ENCODE measurements at places on chromosomes 6 and 20. TPM values are rescaled to one million over a fixed set of nuclear protein-coding genes. Genes with fewer than 3 reads are reported as not detected.

SLC22A2 gene
- total RNA-seq = not detected

AIF1 gene
- total RNA-seq = 245 TPM

THEMIS gene
- total RNA-seq = 25.0 TPM

SNRPB gene
- total RNA-seq = 144 TPM

TBPL1 gene
- total RNA-seq = 39.9 TPM

C20orf204 gene
- total RNA-seq = 2.9 TPM

SPATS1 gene
- not detected for total RNA-seq

RFX6 gene
- not detected for total RNA-seq

SLC22A7 gene
- not detected for total RNA-seq

HSPA1L gene
- 2.7 TPM for total RNA-seq

MOCS1 gene
- 0.63 TPM for total RNA-seq

LST1 gene
- 200 TPM for total RNA-seq

COL19A1 gene
- 9.1 TPM for total RNA-seq

CST7 gene
- total RNA-seq = 48.1 TPM

PAX1 gene
- total RNA-seq = not detected

MEP1A gene
- total RNA-seq = not detected

CALHM6 gene
- total RNA-seq = 19.7 TPM

BTBD9 gene
- total RNA-seq = 93.7 TPM

XKR7 gene
- total RNA-seq = under 0.01 TPM

TRDN gene
- total RNA-seq = not detected

ZMYND8 gene
- total RNA-seq = 18.7 TPM

CHRNA4 gene
- total RNA-seq = not detected

SRMS gene
- total RNA-seq = not detected

C20orf144 gene
- 0.21 TPM for total RNA-seq

PTCHD4 gene
- total RNA-seq = 0.10 TPM

BNIP5 gene
- not detected for total RNA-seq

ZSCAN31 gene
- total RNA-seq = 1.3 TPM

TRIM40 gene
- 1.4 TPM for total RNA-seq

NFS1 gene
- total RNA-seq = 7.1 TPM

HRH3 gene
- total RNA-seq = not detected

PLCG1 gene
- 115 TPM for total RNA-seq

CRISP3 gene
- total RNA-seq = not detected

TRIM27 gene
- total RNA-seq = 18.5 TPM

Data from mononuclear cell (primary cell).